Activated CD4-positive, alpha-beta T cell treated with anti-CD3 and anti-CD28 coated beads, Interleukin-2, amount 10 ng/mL, durations not matched to agents 24 days and 14 days (primary cell): ENCODE measurements at places on chromosomes 3 and 15. TPM values are rescaled to one million over a fixed set of nuclear protein-coding genes. Genes with fewer than 3 reads are reported as not detected.

GRCh38 chr3:59381282-59381681, 331.5 kb upstream of the CFAP20DC start:
- H3K4me1 ChIP-seq: peaks cover 52% of the 10 kb centered on the region
- no peak overlapping the region for H3K4me3 ChIP-seq
- no peak overlapping the region for H3K27ac ChIP-seq
- peaks cover 2% of the 10 kb centered on the region for H3K36me3 ChIP-seq
- H3K27me3 ChIP-seq: no peaks in the 10 kb centered on the region
- no peak for DNase-seq

GRCh38 chr3:8458711-8459110, 42.9 kb upstream of the LMCD1 start:
- H3K4me1 ChIP-seq: no peaks in the 10 kb centered on the region
- no peak overlapping the region for H3K4me3 ChIP-seq
- peaks cover 6% of the 10 kb centered on the region for H3K27me3 ChIP-seq
- H3K27ac ChIP-seq: no peak overlapping the region

DNA sequence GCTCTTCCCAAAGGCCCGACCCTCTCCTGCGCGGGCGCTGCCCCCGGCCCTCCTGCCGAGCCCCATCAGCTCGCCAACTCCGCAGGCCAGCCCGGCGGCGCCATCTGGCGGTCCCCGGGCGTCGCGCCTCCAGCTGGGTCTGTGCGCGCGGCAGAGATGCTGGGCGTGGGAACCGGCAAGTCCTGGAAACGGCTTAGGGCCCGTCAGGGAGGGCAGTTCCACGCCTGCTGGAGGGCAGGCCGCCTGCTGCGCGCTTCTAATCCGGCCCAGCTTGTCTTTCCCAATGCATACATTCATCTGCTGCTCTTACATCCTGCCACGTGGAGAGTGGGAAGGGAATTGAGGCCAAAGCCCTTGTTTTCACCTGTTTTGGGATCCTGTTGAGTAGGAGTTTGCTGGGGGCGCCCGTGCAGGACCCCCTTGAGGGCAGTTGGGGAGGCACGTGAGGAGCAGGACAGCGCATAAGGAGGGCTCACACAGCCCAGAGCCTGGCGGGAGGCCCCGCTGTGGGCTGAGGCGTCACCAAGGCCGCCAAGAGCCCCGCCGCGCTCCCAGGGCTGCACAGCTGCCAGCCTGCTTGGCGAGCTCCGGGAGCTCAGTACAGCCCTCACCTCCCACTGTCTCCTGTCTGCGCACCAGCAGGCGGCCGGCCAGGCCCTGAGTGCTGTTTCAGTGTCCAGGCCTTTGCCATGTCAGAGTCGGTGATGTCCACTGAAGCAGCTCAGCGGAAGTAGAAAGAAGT, 165.6 kb downstream of the NSMCE3 start:
- DNase-seq: peak; percentile 88
- H3K27ac ChIP-seq: no peak overlapping the region
- H3K36me3 ChIP-seq: no peaks in the 10 kb centered on the region

DNA sequence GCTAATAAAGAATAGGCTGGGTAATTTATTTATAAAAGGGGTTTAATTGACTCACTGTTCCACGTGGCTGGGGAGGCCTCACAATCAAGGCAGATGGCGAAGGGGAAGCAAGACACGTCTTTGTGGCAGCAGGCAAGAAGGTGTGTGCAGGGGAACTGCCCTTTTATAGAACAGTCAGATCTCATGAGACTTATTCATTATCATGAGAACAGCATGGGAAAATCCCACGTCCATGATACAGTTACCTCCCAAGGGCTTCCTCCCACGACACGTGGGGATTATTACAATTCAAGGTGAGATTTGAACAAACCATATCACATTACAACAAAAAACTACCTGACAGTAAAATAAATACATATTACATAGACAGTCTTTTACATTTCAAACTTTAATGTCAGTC, 414.9 kb downstream of the NAALADL2 start:
- no peak overlapping the region for H3K4me3 ChIP-seq
- no peaks in the 10 kb centered on the region for H3K4me1 ChIP-seq
- DNase-seq: no peak
- no peaks in the 10 kb centered on the region for H3K36me3 ChIP-seq

C3orf22 gene
- not detected in 2 replicates for total RNA-seq

KLHL24 gene
- 6.7 and 6.9 TPM in 2 replicates for total RNA-seq
